Activated CD8-positive, alpha-beta memory T cell treated with anti-CD3 and anti-CD28 coated beads for 1 hour (primary cell): ENCODE measurements at places on chromosomes 5 and 9.

DNA sequence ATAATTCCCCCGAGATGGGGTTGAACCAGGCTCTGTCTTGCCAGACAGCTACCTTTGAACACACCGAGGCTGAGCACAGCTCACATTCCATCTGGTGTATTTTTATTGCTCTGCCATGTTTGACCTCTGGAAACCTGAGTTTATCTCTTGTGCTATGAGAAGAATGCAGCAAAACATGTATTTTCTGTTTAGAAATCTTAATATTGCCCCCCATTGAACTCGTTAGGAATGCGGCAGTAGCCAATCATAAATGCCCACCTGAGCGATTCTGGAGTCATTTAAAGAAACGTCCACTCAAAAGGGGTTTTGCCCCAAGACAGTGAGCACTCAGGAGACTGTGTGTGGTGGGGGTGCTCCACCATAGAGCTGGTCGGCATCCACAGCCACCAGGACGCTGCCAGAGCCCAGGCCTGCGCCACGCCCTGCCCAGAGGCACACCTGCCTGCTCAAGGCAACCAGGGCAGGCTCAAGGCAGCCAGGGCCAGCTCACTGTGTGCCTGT is 26.9 kb downstream of the FGD3 start:
- DNase-seq = no peak

- no peak for DNase-seq
Observed at GRCh38 chr5:138568061-138568824, 7.0 kb downstream of the HSPA9 start.

GRCh38 chr9:28073270-28073669 is 500.0 kb upstream of the C9orf72 start:
- no peak for DNase-seq

DNA sequence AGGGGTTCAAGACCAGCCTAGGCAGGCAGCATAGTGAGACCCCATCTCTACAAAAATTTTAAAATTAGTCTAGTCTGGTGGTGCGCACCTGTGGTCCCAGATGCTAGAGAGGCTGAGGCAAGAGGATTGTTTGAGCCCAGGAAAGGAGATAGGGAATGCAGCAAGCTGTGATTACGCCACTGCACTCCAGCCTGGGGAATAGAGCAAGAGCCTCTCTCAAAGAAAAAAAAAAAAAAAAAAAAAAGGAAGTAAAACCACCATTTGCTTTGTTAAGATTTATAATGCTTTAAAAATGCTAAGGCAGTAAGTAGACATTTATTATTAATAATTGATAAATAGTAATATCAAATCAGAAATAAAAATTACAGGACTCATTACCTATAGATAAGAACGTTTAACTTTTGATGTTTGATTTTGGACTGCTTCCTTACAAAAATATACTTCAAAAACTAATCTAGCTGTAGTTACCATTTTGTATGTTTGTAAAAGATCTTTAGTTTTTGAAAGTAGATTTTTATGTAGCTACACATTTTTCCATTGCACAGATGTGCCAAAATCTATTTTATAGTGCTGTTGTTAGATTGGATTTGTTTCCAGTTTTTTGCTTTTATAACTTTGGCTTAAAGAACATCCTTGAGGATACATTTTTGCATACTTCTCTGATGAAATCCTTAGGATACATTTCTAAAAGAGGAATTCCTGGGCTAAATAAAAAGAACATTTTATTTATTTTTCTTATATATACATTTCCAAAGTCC is 86.4 kb downstream of the INIP start:
- DNase-seq = no peak

DNA sequence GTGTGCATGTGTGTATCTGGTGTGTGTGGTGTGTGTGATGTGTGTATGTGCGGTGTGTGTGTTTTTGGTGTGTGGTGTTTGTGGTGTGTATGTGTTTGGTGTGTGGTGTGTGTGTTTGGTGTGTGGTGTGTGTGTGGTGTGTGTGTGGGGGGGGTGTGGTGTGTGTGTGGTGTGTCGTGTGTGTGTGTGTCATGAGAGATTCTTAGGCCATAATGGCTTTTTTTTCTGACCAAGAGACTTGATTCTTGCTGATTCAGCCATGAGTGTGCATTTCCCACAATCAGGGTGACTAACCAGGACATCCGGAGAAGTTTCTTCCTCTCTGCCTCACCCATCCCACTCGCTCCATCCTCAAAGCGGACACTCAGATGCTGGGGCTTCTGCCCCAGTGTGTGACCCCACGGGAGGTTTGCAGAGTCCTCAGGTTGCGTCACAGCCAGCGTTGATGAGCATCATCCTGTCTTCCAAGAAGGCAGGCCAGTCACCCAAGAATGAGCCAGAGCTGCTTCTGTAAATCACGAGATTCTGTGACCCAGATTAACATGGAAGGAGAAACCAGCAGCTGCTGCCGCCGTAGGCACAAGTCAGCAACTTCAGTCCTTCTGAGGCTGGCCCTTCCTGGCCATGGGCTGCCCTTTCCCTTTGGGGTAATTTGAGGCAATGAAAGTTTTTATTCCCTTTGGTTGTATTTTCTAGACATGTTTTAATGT is 12.5 kb upstream of the CTSL start:
- DNase-seq = no peak

DNA sequence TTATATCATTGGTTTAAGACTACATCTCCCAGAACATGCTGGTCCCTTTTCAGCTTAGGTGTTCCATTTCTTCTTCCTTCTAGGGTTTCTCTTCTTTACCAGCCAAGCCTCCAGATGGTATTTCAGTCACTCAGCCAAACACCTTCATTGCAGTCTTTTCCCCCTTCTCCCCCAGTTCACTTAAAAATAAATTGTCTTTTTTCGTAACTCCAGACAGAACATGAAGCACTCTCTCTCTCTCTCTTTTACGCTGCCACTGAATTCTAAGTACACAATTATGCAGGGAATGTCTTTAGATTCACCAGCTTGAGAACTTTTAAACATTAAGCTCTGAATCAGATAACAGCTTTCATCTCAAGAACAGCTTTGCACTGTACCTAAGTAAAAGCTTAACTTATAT is 419.7 kb upstream of the BRINP1 start:
- no peak for DNase-seq

DNA sequence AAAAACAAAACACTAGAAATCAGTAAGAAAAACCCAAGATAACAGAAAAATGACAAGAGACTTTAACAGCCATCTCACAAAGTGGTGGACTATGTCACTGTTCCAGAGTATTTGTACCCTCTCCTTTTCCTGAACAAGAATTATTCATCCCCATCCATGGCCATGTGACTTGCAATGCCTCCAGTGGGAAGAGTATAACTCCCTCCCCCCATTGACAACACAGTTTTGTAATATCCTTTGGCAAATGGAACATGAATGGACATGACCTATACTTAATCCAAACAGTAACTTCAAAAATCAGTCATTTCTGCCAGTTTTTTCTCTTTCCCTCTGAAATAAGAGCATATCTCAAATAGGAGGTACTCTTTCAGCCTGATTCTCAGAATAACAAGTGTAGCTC is 33.9 kb downstream of the PTBP3 start:
- no peak for DNase-seq

GRCh38 chr5:169408171-169408570 is 107.2 kb upstream of the SLIT3 start:
- DNase-seq = no peak

GRCh38 chr9:17487467-17487866 is 91.4 kb upstream of the SH3GL2 start:
- DNase-seq = no peak

GRCh38 chr5:53907827-53908226 is 347.4 kb downstream of the NDUFS4 start:
- DNase-seq = no peak

- no peak for DNase-seq
Observed at GRCh38 chr9:20683351-20684034, 566 bp upstream of the FOCAD start.

DNA sequence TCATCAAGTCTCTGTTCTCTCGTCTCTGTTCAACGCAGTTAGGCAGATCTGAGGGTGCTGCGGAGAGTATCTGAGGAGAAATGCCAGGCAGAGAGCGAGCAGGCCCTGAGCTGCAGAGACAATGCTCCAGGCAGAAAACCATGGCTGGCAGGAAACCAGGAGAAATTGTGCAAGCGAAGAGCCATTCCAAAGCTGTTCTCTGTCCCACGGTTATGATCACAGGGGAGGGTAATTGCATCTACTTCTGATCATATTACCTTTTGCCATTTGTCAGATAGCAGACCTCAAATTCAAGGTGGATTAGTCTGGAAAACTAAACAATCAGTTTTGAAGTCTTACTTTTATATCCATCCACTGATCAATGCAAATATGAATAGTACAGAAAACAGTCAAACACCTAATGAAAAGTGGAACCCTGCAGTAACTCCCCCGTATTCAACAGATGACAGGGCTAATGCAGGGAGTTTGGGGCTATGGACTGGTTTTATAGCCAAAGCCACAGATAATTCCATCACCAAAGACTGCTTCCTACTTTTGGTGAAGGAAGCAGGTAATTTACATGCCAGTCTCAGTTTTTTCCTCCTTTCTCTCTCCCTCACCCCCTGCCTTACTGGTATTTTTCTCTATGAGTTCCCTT is 228.0 kb downstream of the DCP2 start:
- no peak for DNase-seq

DNA sequence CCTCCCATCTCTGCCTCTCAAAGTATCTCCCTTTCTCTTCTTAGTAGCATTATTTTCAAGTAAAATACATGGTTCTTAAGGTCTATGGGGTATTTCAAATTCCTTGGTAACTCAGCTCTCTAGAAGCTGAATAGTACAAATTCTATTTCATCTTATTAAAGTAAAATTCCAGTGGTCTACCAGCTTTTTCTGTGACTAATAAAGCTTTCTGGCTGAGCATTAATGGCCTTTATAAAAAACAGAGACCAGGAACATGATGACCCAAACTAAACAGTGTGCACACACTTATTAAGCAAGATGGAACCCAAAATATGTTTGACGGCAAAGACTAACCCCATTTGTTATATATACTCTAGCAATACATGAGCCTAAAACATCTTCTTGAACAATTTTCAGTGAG is 142.6 kb downstream of the OR2K2 start:
- DNase-seq = no peak

DNA sequence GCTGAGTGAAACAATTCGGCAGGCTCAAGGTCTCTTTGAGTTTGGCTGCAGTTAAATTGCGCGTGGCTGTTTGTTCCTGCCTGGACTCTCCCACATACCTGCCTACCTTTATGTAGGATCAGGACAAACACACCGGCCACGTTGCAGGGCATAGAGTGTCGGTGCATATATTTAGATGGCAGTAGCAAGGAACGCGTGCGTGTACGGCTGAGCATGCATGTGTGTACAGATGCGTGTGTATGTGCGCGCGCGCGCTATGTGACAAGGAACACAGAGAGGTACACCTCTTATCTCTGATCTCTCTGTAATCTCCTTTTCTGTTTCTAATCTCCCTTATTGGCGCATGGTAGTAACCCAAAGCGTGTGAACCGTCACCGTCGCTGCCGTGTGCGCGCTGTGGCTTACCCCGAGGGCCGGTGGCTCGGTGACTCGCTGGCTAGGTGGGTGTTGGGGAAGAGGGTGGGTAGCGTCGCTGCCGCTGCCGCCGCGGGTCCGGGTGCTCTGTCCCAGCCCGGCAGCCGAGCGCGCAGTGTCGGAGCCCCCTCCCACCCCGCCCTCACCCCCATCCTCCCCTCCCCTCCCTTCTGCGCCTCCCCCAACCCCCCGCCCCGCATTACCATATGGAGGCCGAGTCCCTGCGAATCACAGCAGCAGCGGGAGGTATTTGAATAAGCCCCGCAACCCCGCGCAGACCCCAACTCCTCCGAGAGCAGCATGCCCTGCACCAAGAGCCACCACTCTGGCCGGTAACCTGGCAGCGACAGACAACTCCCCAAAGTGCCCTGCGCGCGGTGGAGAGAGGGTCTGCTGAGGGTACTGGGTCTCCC is 204.8 kb downstream of the MEF2C start:
- DNase-seq = no peak

DNA sequence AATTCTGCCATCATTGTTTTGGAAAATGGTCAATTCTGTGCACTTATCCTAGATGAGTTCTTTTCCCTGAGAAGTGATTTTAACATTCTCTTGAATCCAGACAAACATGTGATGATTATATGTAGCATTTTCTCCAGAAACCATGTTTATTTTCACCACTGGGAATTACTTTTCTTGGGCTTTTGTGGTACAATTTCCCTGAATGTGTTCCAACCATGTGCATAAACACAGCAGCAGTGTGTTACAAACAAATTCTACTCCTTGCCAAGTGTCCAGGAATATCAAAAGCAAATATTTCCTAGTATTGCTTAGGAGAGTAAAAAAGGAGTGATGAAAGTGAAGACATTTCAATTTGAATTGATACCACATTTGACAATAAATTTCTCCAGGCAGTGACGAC is 50.4 kb downstream of the NXNL2 start:
- no peak for DNase-seq

GRCh38 chr5:153900703-153901395 is 137.9 kb downstream of the FAM114A2 start:
- no peak for DNase-seq

- no peak for DNase-seq
Observed at GRCh38 chr9:116945817-116946216, 258.7 kb downstream of the TRIM32 start.

DNA sequence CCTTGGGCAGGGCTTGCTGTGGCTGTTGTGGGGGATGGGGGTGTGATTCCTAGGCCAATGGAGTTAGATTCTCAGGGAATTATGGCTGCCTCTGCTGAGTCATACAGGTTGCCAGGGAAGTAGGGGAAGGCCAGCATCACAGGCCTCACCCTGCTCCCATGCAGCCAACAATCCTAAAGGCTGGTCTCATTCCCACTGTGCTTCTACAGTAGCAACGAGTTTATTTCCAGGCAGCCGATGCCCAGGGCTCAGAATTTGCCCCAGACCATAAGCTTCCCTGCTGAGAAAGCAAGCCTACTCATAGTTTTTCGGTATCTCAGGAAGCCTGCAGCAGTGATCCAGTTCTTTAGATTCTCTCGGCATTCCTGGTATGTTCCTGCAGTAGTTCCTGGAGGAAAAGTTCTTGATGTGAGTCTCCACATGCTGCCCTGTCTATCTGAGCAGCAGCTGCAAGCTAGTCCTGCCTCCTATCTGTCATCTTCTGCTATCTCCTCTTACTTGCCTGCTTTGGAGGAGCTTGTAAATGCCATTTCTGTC is 59.3 kb upstream of the SELENOP start:
- no peak for DNase-seq

DNA sequence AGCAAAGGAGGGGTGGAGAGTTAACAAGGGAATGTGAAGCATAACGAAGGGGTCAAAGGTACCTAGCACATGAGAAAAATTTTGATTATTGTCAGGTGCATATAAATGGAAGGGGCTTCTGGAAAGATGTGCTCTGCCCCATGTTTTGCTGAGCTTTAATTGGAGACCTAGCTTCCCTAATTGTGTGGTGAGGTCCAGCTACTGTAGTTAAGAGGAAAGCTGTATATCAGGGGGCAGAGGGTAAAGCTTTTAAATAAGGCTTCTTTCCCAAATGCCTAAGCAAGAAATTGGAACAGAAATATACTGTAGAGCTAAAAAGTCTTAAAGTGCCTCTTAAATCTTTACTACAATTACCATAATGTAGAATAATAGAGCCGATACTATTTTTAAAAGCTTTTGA is 267.2 kb downstream of the MAT2B start:
- DNase-seq = no peak

- DNase-seq = no peak
Observed at GRCh38 chr9:68887232-68887631, 126.7 kb downstream of the PRKACG start.

GRCh38 chr5:55601204-55601618 is 66.4 kb upstream of the PLPP1 start:
- DNase-seq = no peak

GRCh38 chr9:72382405-72382804 is 17.4 kb upstream of the ZFAND5 start:
- no peak for DNase-seq
